ENCODE measurements at places on chromosomes 6 and 20. TPM values are rescaled to one million over a fixed set of nuclear protein-coding genes. Genes with fewer than 3 reads are reported as not detected.

DNA sequence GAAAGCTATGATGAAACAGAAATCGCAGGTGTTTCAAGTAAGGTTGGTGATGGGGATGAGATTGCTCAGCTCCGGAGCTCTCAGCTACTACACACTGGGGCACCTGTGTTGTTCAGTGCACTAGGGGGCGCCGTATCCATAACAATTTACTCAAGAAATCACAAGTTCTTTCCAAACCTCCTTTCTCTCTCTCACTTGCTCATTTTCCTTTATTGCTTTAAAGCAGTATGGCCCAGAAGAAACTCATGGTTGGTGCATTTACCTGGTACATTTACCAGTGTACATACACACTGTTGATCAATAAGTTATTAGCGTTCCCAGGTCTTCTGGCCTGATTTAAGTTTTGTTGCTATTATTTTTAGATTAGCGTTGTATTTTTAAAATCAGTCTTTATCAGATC lies 235.2 kb upstream of the TAB2 start:
- no peak for DNase-seq

TBPL1 gene
- 50.8 TPM for polyA plus RNA-seq

BNIP5 gene
- not detected for polyA plus RNA-seq

DNA sequence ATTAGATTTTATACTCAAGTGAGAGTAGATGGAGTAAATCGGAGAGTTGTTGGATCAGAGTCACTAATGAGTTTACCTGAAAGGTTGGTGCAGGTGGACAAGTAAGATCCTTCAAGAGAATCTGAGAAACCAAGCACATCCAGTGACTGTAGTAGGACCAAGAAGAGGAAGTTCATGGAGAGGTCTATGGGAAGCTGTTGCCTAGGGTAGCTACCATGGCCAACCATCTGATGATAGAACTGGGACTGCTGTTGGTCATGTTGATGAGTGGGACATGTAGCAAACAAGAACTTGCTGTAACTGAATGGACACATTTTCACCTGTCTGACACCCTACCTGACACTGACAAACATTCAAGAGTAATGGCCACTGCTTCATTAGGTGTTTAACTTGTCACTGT lies 11.3 kb upstream of the ADGB start:
- no peak for DNase-seq

DNA sequence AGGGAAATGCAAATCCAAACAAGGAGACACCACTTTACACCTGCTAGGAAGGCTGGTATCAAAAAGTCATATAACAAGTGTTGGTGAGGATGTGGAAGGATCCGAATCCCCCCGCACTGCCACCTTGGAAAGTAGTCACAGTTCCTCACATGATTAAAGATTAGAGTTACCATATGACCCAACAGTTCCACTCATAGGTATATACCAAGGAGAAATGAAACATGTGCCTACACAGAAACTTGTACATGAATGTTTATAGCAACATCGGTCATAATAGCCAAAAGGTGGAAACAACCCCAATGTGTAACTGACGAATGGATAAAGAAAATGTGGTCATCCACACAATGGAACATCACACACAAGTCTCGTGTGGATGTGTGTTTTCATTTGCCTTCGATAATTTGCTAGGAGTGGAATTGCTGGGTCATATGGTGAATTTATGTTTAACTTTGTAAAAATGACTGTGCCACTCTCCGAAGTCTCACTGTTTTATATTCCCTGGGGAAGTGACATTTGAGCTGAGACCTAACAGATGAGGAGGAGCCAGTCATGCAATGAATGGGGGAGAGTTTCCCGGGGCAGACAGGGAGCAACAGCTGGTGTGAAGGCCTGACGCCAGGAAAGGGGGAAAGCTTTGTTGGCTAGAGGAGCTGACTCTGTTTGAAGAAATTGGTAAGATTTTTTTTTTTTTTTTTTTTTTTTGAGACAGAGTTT lies 125.9 kb upstream of the MLN start:
- peak; percentile 72 for DNase-seq

MRPS10 gene
- 31.8 TPM for polyA plus RNA-seq

DNA sequence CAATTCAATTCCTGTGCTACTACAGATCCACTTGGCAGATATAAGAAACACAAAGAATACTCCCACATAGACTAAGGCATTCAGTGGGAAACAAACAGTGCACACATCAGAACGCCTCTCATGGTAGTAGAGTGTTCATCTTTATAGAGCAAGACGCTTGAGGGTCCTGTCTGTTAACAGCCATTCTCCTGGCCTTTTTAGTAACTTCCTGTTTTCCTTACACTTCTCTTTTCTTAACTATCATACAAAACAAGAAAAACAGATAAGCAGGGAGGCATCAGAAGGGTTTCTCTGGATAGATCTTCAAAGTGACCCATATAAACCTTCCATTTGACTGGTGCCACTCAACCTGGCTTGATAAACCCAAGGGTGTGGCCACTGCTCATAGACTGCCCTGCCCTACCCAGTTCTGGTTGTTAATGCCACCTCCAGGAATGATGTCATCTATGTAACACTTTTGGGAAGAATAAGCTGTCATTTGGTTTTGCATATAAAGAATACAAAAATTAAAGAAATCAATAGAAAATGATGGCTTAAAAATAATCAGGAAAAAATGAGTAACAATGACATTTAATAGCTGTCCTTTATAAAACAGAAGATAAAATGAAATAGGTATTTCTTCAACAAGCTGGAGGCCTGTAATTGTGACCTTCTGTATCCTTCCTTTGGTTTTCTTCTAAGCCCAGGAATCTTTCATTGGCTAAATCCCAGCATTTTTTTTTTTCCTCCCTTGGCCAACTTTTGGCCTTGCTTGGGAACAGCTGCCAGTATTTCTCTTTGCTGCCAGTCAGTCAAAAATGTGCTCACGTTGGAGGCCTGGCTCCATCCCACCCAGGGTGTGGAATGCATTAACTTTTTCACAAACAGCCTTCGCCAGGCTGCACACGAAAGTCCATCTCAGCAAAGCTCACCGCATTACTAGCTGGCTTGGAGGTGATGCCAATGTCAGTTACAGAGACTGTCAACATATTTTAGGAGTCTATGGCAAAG lies 103.5 kb downstream of the GJA10 start:
- DNase-seq = no peak

DNA sequence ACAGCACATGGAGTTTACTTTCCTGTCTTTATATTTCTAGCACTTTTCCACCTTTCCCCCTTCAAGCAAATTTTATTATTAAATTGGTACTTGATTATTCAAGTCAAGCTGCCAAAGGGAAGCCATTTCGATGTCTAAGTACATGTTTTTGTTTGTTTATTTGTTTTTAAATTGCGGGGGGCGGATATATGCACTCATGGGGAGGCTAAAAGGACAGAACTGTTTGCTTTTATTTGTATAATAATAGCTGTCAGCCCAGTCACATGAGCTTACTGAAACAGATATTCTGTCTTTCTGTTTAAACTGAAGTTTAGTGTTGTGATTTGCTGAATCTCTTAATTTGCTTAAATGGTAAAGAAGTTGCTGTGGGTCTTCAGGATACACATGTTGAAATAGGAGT lies 49.6 kb upstream of the PLCG1 start:
- no peak for DNase-seq

DNA sequence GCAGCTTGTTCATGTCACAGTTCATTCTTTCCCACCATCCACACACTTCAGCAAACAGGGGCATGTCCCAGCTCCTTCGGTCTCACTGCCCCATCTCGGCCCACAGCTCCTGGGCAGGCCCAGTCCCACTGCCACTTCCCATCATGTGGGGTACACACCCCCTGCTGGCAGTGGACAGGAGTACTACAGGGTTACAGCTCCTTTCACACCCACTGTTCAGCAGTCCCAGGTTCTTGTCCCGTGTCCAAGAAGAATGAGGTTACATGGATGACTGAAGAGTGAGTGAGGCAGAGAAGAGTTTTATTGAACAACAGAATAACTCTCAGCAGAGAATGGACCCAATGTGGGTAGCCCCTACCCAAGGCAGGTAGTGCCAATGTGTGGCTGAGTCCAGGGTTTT lies 77.8 kb upstream of the SMLR1 start:
- no peak for DNase-seq

LTA gene
- polyA plus RNA-seq = 0.16 TPM

HLA-C gene
- 239 TPM for polyA plus RNA-seq

OR12D3 gene
- not detected for polyA plus RNA-seq

C2 gene
- 5.8 TPM for polyA plus RNA-seq

DNA sequence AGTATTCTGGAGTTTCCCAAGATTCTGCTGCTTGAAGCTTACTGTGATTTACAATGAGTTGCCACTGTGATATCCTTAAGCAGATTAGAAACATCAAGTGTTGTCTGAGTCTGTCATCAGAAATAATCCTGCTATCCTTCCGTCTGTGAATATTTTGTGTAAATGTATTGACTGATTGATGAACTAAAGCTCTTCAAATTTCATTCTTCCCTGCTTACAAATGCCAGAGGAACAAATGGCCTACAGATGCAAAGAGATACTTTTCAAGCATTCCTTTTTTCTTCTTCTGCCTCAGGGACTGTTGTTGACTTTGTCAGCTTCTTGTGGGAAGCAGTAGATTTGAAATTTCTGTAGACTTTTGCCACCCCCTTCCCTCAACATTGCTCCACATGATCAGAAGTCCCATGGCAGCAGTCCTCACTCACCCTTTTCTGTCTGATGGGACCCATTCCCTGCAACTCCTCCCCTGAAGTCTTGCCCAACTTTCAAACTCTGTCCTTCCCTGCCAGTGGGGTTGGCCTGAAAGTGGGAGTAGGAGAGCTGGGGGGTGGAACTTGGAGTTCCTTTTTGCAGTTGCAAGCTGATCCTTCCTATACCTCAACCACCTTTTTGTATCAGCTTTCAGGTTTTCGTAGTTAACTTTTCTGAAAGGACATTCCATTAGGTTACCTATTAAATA lies 38.5 kb upstream of the MLIP start:
- no peak for DNase-seq

PRL gene
- polyA plus RNA-seq = 0.14 TPM

JAG1 gene
- 46.9 TPM for polyA plus RNA-seq
